Activated CD4-positive, CD25-positive, alpha-beta regulatory T cell treated with anti-CD3 and anti-CD28 coated beads, Interleukin-2, amount 50 U/mL, for 72 hours (primary cell): ENCODE measurements at places on chromosomes 6 and 20.

DNA sequence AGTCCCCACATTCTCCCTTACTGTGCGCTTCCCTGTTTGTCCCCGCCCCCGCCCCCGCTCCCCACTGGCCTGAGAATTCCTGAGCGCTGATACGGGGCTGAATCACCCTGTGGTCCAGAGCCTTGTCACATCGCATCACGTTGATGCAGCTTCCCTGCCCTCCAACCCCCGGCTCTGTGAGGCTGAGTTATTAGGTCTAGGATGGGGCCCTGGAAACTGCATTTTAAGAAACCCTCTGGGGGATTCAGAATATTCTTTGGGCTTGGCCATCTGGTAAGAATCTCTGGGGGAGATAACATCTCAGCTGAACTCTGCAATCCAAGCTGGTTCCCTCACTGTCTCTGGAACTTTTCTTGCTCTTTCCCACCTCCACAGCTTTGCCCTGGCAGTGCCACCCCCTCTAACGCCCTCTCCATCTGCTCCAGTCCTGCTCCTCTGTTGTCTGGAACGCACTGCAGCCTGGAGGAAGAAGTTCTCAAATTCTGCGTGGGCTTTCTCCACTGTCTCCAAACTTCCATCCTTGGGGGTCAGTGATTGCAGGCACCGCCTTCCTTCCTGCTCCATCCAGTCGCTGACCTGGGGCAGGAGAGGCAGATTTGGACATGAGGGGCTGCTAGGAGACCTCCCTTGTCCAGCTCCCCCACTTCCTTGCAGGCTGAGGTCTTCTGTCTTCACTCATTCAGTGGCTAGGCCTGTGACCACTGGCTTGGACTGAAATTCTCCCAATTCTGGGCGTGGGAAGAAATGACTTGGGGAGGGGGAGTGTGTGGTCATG lies 42.6 kb downstream of the KIAA1755 start:
- no peak for DNase-seq

DNA sequence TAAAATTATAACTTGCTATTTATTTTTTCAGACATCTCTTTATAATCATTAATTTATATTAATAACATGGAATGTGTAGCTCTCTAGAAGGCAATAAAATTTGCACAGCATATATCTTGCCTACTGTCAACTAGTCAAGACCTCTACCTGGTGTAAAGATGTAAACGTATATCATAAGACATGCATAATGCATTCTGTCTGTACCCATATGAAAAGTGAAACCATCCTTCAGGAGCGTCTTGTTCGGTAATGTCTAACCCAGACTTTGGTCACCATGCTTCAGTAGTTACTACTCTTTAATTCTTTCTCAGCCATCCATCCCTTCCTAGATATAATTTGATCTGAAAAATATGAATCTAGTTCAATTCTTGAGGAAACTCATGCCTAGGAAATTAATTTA lies 21.0 kb downstream of the CEP43 start:
- DNase-seq, result no peak

DNA sequence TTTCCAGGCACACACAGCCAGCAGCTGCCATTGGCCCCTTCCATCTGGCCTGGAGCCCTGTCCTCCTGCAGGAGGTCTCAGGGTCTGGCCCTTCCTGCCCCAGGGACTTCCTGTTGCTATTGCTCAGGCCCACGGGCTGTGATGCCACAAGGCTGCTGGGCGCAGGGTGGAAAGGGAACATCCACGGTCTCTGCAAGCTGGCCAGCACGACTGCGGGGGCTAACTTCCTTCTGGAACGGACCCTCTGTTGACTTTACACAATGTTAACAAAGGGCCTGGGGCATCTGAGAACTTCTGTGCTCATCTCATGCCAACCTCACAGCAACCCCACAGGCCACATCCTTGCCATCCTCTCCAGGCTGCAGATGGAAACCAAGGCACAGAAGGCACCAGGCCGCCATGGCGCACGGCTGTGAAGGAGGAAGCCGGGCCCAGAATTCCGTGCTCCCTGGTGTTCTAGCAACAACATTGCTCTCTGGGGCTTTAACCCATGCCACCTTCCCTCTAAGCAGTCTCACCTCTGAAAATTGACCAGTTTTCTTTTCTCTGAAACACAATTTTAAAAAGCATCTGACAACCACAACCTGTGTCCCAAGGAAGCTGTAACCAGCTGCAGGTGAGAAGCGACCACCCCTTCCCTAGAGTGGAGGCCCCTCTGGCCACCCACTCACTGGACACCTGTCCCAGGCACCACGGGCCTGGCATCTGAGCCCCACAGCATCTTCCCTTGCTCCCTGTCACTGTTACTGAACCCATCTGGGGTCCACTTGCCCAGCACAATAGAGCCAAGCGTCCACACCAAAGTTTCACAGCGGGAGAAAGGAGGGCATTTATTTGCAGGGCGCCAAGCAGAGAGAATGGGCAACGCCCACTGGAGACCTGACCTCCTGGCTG lies 261.3 kb downstream of the CDH4 start:
- no peak for DNase-seq

GRCh38 chr6:49556429-49556837 lies 6.0 kb downstream of the C6orf141 start:
- no peak for DNase-seq

DNA sequence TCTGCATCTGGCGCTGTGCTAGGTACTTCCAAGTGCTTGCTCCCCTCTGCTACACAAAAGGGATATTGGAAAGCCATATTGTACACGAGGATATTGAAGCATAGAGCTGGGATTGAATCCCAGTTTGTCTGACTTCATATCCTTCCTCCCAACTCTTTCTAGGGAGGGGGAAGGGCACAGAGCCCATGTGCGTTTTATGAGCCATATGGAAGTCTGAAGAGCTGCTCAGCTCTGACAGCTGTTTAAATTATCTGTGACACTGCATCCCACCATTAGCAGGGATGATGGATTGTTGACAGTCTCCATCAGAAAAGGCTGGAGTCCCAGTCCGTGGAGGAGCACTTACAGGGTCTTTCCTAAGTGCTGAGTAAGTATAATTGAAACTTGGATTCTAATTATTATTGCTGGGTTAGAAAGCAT lies 18.4 kb downstream of the TIAM2 start:
- DNase-seq, result no peak

GRCh38 chr6:45448417-45449389 lies 71.0 kb upstream of the SUPT3H start:
- DNase-seq, result no peak

DNA sequence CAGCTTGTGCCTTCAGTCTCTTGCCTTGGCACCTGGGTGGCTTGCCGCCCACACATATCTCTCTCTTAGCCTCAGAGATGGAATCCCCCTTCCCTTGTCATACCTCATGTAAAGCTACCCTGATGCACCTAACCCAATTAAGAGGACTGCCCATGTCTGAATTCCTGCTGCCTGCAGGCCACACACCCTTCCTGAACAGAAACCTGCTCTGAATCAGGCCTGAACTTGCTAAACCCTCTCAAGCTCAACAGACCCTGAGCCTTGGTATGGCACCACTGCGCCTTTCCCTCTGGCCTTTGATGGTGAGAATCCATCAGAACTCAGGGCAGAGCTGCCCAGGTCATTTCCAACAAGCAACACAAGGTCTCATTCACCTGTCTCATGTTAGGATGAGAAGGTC lies 5.2 kb downstream of the RAET1G start:
- DNase-seq, result peak; percentile 5

DNA sequence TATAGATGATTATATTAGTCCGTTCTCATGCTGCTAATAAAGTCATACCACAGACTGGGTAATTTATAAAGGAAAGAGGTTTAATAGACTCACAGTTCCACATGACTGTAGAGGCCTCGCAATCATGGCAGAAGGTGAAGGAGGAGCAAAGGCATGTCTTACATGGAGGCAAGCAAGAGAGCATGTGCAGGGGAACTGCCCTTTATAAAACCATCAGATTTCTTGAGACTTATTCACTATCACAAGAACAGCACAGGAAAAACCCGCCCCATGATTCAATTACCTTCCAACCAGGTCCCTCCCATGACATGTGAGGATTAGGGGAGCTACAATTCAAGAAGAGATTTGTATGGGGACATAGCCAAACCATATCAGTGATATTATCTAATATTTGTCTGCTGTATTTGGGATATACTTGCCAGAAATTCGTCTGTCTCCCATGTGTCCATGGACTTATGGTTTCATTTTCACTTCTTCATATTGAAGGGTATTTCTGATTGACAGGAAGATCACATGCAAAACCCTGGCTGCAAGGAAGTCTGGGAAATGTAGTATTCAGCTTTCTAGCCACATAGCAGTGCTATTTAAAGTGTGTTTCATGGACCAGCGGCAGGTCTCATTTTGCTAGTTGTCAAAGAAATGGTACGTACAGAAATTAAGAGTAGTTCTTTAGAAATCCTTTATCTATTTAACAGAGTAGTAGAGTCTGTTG lies 50.5 kb upstream of the PAK5 start:
- DNase-seq, result no peak

DNA sequence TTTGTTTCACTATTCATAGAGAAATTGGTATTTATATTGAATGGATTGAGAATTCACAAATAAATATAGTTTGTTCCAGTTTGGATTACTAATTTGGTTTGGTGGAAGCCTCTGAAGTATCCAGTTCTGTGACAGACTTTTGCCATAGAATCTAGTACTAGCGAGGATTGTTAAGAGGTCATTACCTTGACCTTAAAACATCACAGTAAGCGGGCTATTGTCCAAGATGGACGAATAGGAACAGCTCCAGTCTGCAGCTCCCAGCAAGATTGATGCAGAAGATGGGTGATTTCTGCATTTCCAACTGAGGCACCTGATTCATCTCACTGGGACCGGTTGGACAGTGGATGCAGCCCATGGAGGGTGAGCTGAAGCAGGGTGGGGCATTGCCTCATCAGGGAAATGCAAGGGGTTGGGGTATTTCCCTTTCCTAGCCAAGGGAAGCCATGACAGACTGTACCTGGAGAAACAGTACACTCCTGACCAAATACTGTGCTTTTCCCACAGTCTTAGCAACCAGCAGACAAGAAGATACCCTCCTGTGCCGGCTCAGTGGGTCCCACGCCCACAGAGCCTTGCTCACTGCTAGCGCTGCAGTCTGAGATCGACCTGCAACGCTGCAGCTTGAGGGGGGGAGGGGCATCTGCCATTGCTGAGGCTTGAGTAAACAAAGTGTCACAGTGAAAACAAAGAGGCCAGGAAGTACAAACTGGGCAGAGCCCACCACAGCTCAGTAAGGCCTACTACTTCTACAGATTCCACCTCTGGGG lies 66.4 kb upstream of the NEDD9 start:
- no peak for DNase-seq

DNA sequence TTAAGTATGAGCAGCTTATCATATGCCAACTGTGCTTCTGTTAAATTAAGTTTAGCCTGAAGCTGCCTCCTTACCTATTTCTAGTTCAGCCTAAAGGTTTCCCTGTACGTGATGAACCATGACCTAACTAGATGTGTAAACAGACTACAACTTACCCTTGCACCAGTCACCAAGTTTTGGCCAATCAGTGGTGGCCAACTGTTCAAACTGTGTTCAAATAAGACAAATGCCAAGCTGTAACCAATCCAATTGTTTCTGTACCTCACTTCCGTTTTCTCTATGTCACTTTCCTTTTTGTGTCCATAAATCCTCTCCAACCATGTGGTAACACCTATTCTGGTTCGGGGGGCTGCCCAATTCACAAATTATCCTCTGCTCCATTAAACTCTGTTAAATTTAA lies 6.0 kb upstream of the SLC2A10 start:
- no peak for DNase-seq

DNA sequence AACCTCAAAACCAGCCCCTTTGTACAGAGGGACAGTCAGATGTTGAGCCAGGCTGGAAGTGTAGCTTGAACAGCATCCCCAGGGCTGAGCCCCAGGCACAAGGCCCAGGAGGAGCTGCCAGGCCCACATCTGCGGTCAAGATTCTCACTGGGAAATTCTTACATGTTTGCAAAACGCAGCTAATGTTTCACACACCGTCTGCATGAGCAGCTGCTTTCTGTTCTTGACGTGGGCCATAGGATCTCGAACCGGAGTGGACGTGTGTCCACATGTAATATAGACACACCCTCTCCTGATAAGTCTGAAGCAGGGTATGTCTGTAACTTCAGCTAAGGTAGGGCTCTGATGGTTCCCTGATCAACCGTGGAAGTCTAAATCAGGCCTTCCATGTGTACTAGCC lies 41.3 kb upstream of the TRAF3IP2 start:
- DNase-seq, result no peak

DNA sequence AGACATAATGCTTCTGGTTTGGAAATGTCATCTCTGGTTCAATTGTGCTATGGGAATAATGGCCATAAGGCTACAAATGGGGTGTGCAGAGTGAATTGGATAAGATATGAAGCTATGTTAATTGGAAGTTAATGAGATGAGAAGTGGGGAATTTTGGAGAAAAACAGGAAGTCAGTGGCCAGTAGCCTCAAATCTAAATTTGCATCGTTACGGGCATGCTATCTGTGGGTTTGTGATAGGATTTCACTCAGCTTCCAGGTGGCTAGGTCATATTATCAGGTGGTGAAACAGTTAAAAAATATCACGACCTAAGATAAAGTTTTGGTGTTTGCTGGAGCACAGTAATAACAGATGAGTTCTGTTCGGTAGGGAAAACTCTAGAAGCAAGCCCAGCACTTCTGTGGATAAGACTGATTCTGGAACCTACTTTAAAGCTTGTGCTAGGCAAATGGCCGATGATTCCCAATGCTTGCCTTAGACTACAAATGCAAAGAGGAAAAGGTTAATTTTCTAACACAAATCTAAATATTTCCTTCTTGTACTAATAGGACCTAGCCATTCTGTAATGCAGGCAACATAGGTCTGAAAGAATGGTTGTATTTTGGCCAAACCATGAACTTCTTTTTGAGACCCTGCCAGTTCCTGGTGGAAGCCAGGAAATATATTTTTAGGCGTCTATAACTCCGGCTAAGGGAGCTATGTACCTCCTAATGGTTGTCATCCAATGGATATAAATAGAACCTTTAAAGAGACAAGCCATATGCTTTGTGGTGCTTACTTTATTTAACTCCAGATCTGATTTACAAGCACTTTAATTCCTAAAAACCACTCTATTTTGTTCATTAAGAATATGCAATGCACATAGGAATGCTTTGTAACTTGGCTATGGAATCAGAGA lies 111.0 kb downstream of the PLCB1 start:
- DNase-seq, result no peak

- no peak for DNase-seq
These were observed 148.9 kb downstream of the BCAS1 start for GRCh38 chr20:53921443-53921973.

GRCh38 chr6:31114541-31114878 lies at the start of gene PSORS1C1:
PSORS1C1 (plus strand) TSS chr6:31114800; CDS start chr6:31129633, 14,833 bp downstream.
- no peak for DNase-seq

- no peak for DNase-seq
These were observed 27.6 kb downstream of the SLC22A23 start for GRCh38 chr6:3429211-3429610.
